ENCODE measurements at places on chromosomes 11 and 22. TPM values are rescaled to one million over a fixed set of nuclear protein-coding genes. Genes with fewer than 3 reads are reported as not detected.

GRCh38 chr22:28772633-28773460 is at the start of gene CCDC117:
CCDC117 (plus strand) TSS chr22:28772695; CDS start chr22:28772850, 155 bp downstream.
- ATAC-seq, result peak; percentile 97

GRCh38 chr22:41096391-41096790 is 4.0 kb downstream of the EP300 start:
- no peak for ATAC-seq

GRCh38 chr11:84420271-84420670 is 1134.1 kb upstream of the CCDC90B start:
- ATAC-seq, result no peak

- no peak for ATAC-seq
Measured at GRCh38 chr11:1881442-1882264, 10.0 kb downstream of the PRR33 start.

DNA sequence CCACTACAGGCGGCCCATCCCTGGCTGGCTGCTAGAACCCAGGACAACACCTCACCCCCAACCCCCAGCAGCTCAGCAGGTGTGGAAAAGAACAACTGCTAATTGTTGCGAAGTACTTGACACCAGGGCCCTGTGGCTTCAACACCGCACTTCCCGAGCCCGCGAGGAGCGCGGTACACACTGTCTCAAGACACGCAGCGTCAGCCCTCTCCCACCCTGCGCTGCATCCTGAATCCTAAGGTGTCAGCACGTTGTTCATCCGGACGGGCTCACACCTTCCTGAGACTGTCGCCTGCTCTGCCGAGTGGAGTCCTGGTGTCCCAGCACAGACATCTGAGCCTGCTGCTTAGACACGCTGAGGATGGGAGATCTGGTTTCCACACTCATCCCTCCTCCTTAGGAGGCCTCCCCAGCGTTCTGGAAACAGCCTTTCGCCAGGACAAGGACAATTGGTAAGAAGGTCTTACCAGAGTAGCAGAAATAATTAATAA is 1336.2 kb downstream of the BRD1 start:
- ATAC-seq, result no peak

DNA sequence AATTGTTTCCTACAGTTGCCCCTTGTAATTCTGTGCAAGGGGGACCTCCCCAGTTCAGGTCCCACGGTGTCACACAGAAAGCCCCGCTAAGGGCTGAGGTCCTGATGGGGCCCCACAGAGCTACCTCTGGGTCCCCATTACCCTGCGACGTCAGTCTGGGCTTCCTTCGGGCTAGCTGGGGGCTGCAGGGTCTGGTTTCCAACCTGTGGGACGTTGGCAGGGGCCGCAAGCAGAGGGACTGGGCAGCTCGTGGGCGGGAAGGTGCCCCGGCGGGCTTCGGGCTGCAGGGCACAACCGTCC is 698 bp downstream of the SLC37A4 start:
- ATAC-seq, result no peak

Gene MUC6
- total RNA-seq, result 1.9 TPM

Gene ASRGL1
- 28.2 TPM for total RNA-seq

Gene WT1
- total RNA-seq, result 0.38 TPM

All from motor neuron (in vitro differentiated cells).